WTC11 (cell line): ENCODE measurements at places on chromosomes 2 and 18. TPM values are rescaled to one million over a fixed set of nuclear protein-coding genes. Genes with fewer than 3 reads are reported as not detected.

The ASTL gene
- total RNA-seq: 0.69 to 1.4 TPM (median 0.79 TPM) in 3 replicates

The KIF5C gene
- total RNA-seq: 58.0 to 73.5 TPM (median 60.6 TPM) in 3 replicates

The CRYGD gene
- 4.6 to 6.3 TPM (median 5.7 TPM) in 3 replicates for total RNA-seq

- H3K27me3 ChIP-seq: no peaks in the 10 kb centered on the region
- peaks cover 63% of the 10 kb centered on the region for H3K36me3 ChIP-seq
- H3K4me3 ChIP-seq: peak overlapping the region; percentile 94
- no peak overlapping the region for H3K27ac ChIP-seq
- H3K4me1 ChIP-seq: peaks cover 66% of the 10 kb centered on the region
These were observed 3.2 kb downstream of the DSEL start for GRCh38 chr18:67513280-67513679.

GRCh38 chr18:48194591-48195181, 214.5 kb downstream of the ZBTB7C start:
- H3K27me3 ChIP-seq: peaks cover 3% of the 10 kb centered on the region
- no peaks in the 10 kb centered on the region for H3K36me3 ChIP-seq
- H3K4me1 ChIP-seq: peaks cover 3% of the 10 kb centered on the region; the same call in 1 of the 2 replicates
- no peak overlapping the region for H3K4me3 ChIP-seq
- no peak for DNase-seq

DNA sequence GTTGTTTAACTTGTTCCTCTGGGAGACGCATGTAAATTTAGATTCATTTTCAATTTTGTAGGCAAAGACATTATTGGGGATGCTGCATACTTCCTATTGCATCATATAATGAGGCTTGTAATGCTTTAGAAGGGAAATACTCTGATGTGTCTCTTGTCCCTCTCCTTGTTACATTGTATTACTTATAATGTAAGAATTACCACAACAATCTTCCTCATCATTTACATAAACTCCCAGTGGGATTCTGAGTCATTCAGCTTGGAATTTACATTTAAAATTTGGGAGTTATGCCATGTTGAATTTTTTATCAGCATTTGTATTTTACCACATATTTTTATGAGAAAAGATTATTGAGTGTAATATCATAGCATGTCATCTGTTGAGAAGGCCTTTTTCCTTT, 963.4 kb upstream of the NRXN1 start:
- no peak overlapping the region for H3K4me3 ChIP-seq
- DNase-seq: no peak
- H3K4me1 ChIP-seq: peaks cover 22% of the 10 kb centered on the region
- no peaks in the 10 kb centered on the region for H3K27me3 ChIP-seq
- H3K27ac ChIP-seq: no peak overlapping the region

- no peaks in the 10 kb centered on the region; the same call in 1 of the 2 replicates for H3K36me3 ChIP-seq
- no peak overlapping the region for H3K27ac ChIP-seq
- no peaks in the 10 kb centered on the region for H3K27me3 ChIP-seq
- H3K4me1 ChIP-seq: peaks cover 5% of the 10 kb centered on the region; the same call in 1 of the 2 replicates
- no peak overlapping the region for H3K4me3 ChIP-seq
These were observed 285.4 kb downstream of the LPIN1 start for GRCh38 chr2:12031866-12032265.
